ENCODE measurements at places on chromosomes 7 and 10.

- DNase-seq, result no peak
These were observed 131.1 kb downstream of the KCND2 start for GRCh38 chr7:120404042-120404441.

DNA sequence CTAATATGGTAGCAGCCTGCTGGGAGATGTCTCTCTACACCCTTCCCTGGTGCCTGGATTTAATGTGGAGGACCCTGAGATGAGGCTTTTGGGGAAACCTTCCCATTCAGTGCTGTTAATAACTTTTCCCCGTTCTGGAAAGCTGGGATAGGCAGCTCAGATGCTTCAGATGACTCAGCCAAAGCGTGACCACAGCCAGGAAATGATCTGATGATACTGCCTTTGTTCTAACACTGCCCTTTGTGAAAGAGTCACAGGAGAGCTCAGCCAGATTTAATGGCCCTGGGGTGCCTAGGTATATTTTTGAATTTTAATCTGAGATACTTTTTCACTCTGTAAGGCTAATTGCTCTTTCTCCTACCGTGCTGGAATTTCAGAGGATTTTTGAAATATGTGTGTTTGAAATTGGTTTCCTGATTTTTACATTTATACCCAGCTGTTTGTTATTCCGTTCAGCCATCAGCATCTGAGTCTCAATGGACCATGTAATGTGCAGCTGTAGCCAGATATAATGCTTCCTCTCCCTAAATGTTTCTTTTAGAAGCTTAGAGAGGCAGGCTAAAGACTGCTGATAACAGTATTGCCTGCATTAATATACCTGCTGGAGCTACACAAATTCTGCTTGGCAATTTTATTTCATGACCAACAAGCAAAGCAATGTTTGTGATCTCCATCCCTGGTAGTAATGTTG is 17.8 kb downstream of the CELF2 start:
- DNase-seq, result no peak

- DNase-seq, result no peak
These were observed 96.3 kb upstream of the DDC start for GRCh38 chr7:50661345-50662040.

- DNase-seq, result peak; percentile 47
These were observed 12.9 kb upstream of the HOXA2 start for GRCh38 chr7:27115221-27116026.

GRCh38 chr7:71311576-71311975 is 179.6 kb downstream of the GALNT17 start:
- no peak for DNase-seq

Measured in left hindlimb (tissue), 1 donor.